HCT116 (cell line): ENCODE measurements at places on chromosomes 6 and 20. TPM values are rescaled to one million over a fixed set of nuclear protein-coding genes. Genes with fewer than 3 reads are reported as not detected.

DNA sequence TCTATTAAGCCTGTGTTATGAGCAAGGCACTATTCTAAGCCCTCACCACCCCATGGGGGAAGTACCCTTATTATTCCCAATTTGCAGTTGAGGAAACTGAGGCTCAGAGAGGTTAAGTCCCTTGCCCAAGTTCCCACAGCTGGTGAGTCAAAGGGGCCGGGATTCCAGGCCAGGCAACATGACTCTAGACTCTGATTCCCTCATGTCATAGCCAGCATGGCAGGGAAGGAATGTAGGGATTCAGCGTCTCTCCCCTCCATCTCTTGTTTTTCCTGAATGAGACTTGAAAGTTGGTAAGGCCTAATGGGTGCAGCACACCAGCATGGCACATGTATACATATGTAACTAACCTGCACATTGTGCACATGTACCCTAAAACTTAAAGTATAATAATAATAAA is 6.7 kb downstream of the C6orf132 start:
- H3K4me3 ChIP-seq: no peak overlapping the region
- no peak for DNase-seq
- peaks cover 12% of the 10 kb centered on the region; the same call in 1 of the 2 replicates for H3K36me3 ChIP-seq

DNA sequence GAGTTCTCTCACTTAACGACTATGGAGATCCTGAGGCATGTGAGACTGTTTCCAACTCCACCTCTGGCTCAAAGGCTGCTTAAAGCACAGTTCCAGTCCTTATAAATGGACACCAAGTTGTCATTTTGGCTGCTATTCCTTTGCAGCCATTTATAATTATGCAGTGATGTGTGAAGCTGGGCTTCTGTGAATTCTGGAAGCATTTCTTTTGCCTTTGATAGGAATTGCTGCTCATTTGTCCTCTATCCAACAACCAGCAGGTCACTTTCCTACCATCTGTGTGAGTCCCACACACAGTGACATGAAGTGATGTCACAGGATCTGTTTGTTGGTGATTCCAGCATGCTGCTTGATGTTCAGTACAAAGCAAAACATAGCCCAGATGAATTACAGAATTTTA is 28.5 kb upstream of the EFHC1 start:
- H3K36me3 ChIP-seq: no peaks in the 10 kb centered on the region
- no peak for DNase-seq
- peaks cover 36% of the 10 kb centered on the region for H3K4me1 ChIP-seq
- no peak overlapping the region for H3K4me3 ChIP-seq
- H3K27me3 ChIP-seq: no peaks in the 10 kb centered on the region
- H3K27ac ChIP-seq: no peak overlapping the region

DNA sequence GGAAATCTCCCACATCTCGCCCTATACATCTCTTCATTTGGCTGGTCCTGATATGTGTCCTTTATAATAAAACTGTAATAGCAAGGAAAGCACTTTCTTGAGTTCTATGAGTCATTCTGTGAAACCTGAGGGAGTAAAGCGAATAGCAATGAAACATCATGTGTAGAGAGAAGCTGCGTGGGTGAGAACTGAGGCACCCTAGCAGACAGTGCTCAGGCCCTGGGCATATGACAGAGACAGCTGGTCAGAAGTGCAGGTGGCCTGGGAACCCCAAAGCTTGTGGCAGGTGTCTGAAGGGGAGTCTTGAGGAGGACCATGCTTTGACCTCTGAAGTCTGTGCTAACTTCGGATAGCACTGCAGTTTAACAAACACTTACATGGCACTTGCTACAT is 1.3 kb upstream of the BLOC1S5 start:
- no peaks in the 10 kb centered on the region for H3K27me3 ChIP-seq
- DNase-seq: no peak
- H3K27ac ChIP-seq: no peak overlapping the region
- peaks cover 1% of the 10 kb centered on the region; the same call in 1 of the 2 replicates for H3K36me3 ChIP-seq
- H3K4me3 ChIP-seq: no peak overlapping the region

GRCh38 chr20:62858058-62858830 is 3.4 kb downstream of the TCFL5 start:
- no peak for DNase-seq
- no peak overlapping the region for H3K27ac ChIP-seq
- H3K4me3 ChIP-seq: no peak overlapping the region
- H3K36me3 ChIP-seq: peaks cover 13% of the 10 kb centered on the region; the same call in 1 of the 2 replicates
- H3K27me3 ChIP-seq: no peaks in the 10 kb centered on the region
- H3K4me1 ChIP-seq: peaks cover 16% of the 10 kb centered on the region

GRCh38 chr6:135475292-135475886 is 22.2 kb downstream of the AHI1 start:
- DNase-seq: no peak
- H3K4me1 ChIP-seq: no peaks in the 10 kb centered on the region

DNA sequence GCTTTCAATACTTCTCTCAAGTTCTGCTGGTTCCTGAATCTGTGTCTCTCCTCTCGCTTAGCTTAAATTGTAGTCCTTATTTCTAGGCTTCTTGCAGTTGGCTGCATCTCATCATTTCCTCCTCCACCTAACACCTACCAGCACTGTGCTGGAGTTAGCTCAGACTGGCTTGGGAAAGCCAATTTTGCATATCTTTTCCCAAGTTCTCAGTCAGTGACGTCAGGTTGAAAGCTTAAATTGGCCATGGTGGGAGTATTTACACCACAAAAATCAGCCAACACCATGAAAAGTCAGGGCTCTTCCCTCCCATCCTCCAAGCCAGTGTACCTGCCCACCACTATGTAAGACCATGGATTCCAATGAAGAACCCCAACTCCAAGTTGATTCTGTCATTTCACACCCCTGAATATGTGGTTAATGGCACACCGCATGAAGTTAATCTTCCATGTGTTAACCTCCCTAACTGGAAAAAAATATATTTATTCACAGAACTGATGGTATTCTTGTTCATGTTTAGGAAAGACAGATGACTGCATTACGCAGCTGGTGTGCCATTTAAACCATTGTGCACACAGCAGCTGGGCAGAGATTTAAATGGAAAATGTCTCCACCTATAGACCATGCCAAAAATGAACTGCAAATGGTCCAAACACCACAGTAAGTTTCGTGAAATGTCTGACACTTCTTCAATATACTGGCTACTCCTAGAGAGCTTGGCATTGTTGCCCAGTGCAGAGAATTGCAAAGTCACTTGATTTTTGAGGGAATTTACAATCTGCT is 274.1 kb upstream of the MAP3K7 start:
- H3K27me3 ChIP-seq: no peaks in the 10 kb centered on the region
- H3K4me3 ChIP-seq: no peak overlapping the region
- no peak overlapping the region for H3K27ac ChIP-seq
- DNase-seq: no peak
- H3K4me1 ChIP-seq: no peaks in the 10 kb centered on the region

PARD6B gene
- total RNA-seq: 41.3 TPM

GRCh38 chr6:5776706-5777390 is 229.9 kb downstream of the NRN1 start:
- no peak overlapping the region for H3K4me3 ChIP-seq
- no peak for DNase-seq
- H3K4me1 ChIP-seq: no peaks in the 10 kb centered on the region
- no peaks in the 10 kb centered on the region for H3K36me3 ChIP-seq

- no peaks in the 10 kb centered on the region for H3K36me3 ChIP-seq
- peak; percentile 70 for DNase-seq
- no peak overlapping the region for H3K27ac ChIP-seq
- no peaks in the 10 kb centered on the region; the same call in 1 of the 2 replicates for H3K4me1 ChIP-seq
- H3K4me3 ChIP-seq: no peak overlapping the region
These were observed 1.2 kb downstream of the GSTA5 start for GRCh38 chr6:52839124-52840055.

DNA sequence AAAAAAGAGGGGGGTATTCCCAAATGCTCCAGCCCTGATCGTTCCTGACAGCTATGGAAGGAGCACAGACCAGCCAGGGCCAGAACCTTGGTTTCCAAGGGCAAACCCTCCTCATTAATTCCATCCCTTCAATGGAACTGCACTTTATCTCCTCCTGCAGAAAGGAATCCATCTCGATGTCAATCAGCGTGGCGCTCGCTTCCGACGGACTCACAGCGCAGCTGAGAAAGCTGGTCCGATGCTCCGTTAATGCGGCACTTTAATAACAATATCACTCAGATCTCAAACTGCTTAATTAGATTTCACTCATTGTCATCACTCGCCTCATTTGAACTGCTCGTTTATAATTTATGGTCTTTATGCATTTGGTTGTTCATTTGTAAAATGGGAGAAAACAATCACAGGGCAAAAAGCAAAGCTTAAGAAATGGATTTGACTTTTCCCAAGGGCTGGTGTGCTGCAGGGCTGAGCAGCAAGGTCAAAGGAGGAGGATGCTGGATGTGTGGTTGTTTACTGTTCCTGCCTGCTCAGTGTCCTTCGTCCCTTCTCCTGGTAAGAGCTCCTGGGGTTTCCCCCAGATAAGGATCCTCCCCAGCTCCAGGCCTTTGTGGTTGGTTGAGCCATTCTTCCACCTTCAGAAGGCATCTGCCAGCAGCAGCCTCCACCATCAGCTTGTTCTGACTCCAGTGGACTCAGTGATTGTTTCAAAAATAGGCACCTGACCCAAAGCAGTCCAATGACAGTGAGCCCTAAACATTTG is 152.7 kb downstream of the ANKRD60 start:
- no peaks in the 10 kb centered on the region for H3K36me3 ChIP-seq
- H3K4me1 ChIP-seq: no peaks in the 10 kb centered on the region
- no peak overlapping the region for H3K27ac ChIP-seq
- no peak for DNase-seq
